GM06990 (cell line): ENCODE measurements at places on chromosomes 1 and 21.

- no peak for DNase-seq
Measured at GRCh38 chr1:223702735-223703667, 9.3 kb upstream of the CAPN2 start.

DNA sequence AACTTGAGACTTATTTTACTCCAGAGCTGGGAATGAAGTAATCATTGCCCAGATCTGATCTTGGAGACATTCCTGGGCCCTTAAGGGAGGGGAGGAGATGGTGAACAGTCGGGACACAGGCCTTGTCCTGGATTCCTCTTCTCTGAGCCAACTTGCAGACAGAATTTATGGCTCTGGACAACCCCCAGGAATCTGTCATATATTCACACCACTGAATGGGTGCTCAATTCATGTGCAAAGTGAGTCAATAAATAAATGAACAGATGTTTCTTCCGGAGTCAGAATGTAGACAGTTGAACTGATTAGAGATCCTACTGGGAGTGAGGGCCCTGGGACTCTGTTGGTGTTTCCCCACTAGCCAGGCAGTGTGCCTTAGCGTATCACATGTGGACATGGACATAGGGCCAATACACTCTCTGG, 2.6 kb downstream of the TUFT1 start:
- no peak for DNase-seq

DNA sequence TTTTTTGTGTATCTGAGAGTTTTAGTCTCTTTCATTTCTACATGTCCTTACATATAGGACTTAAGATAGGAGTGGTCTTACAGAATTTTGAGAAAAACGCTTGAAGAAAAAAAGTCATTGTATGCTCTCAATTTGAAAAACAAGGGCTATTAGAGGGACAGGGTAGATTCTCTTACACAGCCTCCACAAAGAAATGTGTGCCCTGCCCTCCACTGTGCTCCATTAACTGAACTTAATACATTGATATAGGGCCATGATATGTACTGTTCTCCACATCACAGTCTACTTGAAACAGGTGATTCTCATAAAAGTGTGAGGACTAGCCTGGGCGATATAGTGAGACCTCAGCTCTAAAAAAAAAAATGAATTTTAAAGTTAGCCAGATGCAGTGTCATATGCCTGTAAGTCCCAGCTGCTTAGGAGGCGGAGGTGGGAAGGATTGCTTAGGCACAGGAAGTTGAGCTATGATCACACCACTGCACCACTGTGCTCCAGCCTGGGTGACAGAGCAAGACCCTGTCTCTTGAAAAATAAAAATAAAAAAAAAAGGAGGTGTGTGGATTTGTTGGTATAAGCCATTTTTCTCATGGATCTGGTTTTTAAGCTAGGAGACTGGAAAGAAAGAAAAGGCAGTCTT, 77.0 kb downstream of the HMCN1 start:
- no peak for DNase-seq

DNA sequence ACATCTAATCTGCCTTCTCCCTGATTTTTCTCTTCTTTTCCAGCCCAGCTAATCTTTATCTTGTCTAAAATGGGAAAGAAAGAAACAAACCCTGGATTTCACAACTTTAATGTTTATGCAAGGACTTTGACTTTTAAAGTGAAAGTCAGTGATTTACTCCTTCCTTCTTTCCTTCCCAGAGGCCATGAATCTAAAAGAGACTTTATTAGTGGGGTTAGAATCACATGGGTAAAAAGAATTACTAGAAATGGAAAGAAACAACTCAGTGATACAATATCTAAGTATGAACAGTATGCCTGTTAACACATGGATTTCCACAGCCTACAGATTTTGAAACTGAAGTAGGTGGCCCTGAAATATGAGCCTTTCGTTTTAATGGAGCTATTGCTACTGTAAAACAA, 59.8 kb upstream of the KCNK2 start:
- DNase-seq, result no peak
